ENCODE measurements at places on chromosomes 6 and 20. TPM values are rescaled to one million over a fixed set of nuclear protein-coding genes. Genes with fewer than 3 reads are reported as not detected.

- DNase-seq, result no peak
Observed at GRCh38 chr20:17202673-17203072, 24.2 kb upstream of the PCSK2 start.

GRCh38 chr6:12533586-12533985 lies 183.0 kb upstream of the PHACTR1 start:
- DNase-seq, result no peak

GRCh38 chr6:41629128-41629527 lies 9.1 kb upstream of the MDFI start:
- DNase-seq, result no peak

F13A1 gene
- 146 TPM for total RNA-seq

DNA sequence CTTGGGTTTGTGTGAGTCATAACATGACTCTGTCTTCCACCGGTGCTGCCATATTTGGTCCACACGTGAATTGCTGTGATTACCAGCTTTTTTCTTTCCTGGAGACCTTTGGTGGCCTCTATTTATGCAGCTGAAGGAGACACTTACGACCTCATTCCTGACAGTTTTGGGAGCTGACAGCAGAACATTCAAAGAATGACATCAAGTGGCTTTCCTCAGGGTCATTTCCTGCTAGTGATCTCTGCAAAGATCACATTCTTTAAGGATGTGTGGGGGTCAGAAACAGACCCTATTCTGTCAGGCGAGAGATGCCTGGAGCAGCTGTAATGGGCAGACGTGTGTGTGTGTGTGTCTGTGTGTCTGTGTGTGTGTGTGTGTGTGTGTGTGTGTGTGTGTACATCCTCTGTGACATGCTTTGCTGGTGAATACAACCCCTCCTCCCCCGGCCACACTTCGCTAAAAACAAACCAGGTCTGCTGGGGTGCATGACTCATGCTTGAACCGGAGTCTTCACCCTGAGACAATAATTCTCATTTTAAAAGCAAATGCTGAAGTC lies 115.6 kb downstream of the TMEM170B start:
- DNase-seq, result no peak

LAMA2 gene
- 82.8 TPM for total RNA-seq

- no peak for DNase-seq
Observed at GRCh38 chr6:37938909-37939308, 119.4 kb downstream of the ZFAND3 start.

All from upper lobe of left lung (tissue), 6 donors.